HepG2 (cell line): ENCODE measurements at places on chromosomes 7 and 10.

DNA sequence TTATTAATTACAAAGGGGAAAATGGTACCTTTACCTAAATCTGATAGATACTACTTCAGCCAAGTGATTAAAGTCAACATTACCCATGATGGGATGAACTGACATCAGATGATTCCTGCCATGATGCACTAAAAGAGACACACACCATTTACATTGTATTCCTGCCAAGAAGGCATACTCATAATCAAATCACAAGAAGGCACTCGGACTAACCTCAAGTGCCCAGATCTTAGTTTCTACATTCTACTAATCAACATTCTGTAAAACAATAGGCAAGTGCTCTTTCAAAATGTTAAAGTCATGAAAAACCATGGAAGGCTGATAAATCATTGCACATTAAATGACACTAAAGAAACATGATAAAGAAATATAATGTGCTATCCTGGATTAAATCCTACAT, 44.4 kb downstream of the SLC35G1 start:
- DNase-seq, result no peak

DNA sequence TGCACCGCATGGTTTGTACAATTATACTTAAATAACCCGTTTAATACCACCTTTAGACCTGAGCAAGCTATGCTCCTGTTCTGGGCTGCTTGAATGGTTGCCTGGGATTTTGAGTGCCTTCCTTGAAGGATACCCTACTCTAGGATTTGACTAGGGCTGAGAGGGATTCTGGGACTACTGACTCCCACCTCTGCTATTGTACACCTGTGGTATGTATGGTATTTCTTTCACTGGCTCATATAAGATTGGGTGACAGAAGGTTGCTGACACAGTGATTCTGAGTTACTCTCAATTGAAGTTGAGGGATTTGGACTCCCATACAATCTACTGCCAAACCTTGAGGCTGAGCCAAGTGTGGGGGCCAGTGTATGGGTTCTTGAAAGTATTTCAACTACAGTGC, 494.4 kb upstream of the SEMA3D start:
- DNase-seq, result no peak

DNA sequence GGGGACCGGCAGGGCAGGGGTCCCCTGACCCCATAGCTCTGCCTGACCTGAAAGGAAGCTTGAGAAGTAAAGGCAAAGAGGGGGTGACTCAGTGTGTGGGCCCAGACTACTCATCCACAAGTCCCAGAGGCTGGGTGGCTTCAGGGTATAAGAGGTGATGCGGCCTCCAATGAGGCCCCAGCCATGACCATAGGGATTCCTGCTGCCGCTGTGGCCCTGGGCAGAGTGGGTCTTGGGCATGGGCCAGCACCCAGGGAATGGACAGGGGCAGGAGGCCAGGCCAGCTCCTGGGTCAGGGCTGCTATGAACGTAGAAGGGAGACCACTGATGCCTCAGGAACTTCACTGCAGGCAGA, 64.4 kb upstream of the EBF3 start:
- no peak for DNase-seq

DNA sequence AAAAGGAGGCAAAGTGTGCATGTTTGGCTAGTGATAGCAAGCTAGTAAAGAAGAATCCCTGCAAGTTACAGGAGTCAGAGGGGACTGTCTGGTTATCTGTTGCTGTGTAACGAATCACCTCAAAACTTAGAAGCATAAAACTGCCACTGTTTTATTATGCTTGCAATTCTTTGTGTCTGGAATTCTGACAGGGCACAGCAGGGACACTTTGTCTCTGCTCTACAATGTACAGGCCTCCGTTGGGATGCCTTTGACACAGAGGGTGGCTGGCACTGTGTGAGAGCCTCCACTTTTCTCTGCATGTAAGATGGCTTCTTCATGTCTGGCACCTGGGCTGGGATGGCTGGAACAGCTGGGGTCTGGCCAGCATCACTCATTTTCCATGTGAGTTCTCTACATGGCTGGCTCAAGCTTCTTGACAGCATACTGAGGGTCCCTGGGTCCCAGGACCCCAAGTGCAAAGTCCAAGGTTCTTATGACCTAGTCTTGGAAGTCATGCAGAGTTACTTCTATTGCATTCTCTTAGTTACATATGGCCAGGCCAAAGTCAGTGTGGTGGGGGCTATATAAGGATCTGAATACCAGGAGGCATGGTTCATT, 276.9 kb downstream of the RPS24 start:
- no peak for DNase-seq

- peak; percentile 6 for DNase-seq
These were observed 33.2 kb downstream of the PITRM1 start for GRCh38 chr10:3139216-3139910.

DNA sequence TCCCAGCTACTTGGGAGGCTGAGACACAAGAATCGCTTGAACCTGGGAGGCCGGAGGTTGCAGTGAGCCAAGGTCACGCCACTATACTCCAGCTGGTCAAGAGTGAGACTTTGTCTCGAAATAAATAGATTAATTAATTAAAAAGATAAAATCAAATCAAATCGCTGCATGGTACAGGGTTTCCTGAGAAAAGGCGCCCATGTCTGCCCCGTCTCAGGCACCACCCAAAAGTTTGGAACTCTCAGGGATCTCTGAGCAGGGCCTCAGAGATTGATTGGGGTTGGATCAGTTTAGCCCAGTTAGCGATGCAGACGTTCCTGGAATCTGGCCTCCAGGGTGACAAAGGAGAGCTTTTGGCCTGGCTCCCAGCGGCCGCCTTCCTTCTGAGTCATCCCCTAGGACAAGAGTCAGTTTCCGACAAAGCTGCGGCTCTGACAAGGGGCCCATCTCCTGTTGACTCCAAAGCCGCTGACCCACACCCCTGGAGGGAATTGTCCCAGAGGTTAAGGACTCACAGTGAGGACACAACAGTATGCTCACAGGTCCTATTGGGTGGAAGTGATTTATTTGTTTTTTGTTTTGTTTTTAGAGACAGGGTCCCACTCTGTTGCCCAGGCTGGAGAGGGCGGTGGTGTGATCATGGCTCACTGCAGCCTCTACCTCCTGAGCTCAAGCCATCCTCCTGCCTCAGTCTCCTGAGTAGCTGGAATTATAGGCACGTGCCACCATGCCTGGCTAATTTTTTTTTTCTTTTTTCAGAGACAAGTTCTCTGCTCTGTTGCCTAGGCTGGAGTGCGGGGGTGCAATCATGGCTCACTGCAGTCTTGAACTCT, 6.8 kb downstream of the ORAI2 start:
- DNase-seq, result peak; percentile 72

GRCh38 chr10:21547246-21547645, 13.2 kb downstream of the MLLT10 start:
- DNase-seq, result no peak

GRCh38 chr10:70476249-70477035, 2.1 kb upstream of the PALD1 start:
- DNase-seq, result no peak

GRCh38 chr10:56370217-56371113, 9.4 kb upstream of the ZWINT start:
- DNase-seq, result no peak

- DNase-seq, result no peak
These were observed 44.5 kb upstream of the PFKFB3 start for GRCh38 chr10:6158276-6158675.
